ENCODE measurements at places on chromosomes 2 and 18.
A peak's percentile ranks its signal among the peaks of the same experiment; 100 is the strongest.

GRCh38 chr2:47109007-47109375, 46.1 kb downstream of the STPG4 start:
- no peak for DNase-seq

GRCh38 chr2:73832930-73833329, 4.2 kb downstream of the STAMBP start:
- DNase-seq, result peak; percentile 57

- DNase-seq, result no peak
These were observed 13.3 kb downstream of the DNMT3A start for GRCh38 chr2:25328152-25329085.

DNA sequence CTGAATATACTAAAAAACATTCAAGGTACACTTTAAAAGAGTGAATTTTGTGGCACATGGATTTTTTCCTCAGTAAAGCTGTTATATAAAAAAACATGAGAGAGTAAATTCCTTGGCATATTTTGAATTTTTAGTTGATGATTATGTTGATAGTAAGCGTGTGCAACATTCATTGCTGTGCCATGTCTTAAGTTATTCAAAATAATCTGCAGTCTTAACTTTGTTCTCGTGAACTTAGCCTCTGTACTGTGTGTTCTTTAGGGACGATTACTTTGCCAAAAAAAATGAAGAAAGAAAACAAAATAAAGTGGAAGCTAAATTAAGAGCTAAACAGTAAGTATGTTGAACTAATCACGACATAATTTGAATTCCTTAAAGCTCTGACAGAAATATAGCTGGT, 9.6 kb downstream of the SSB start:
- DNase-seq, result no peak

DNA sequence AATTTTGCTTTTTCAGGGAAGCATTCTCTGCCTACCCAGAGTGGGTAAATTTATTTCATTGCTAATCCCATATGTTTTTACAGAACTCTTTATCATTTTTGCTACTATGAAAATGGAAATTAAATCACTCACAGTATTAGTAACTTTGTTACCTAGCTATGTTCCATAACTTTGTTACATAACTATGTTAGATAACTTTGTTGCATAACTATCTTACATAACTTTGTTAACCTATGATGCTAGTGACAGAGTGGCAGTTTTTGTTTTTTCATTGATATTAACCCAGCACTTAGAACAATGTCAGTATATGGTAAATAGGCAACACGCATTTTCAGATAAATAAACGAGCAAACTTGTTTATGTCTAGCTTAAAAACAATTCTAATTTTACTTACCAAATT, 286.6 kb downstream of the LRP1B start:
- DNase-seq, result no peak

DNA sequence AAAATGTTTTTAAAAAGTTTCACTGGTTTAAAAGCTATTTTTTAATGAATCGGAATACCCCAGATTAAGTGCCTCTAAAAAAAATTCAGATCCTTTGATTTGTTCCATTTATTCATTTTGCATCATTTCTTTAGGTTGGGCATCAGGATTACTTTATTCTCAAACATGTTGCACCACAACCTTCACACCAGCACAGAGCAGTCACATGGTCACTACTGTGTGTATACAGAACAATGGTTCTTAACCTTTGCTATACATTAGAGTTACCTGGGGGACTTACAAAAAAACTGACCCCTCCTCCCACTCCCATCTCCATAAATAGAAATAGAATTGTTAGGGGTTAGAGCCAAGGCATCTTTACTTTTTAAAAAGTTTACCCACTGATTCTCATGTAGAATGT, 218.2 kb downstream of the AGPS start:
- no peak for DNase-seq

DNA sequence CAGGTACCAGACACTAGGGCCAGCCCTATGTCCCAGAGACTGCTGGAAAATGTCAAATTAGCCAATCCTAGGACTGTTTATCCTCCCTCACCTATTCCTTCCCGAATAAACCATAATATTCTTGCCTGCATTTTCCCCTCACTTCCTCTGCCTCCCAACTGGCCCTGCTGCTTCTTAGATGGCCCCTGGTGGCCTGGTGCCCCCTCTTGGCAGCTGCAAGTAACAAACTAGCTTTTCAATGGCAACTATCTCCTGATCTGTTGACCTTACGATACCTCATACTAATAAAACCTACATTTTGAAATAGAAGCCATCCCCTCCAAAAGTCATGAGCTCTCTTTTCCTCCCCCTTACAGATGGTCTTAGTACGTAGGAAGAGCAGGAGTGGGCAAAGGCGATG, 132.0 kb downstream of the ALPK2 start:
- no peak for DNase-seq

GRCh38 chr2:106030287-106031268, 163.5 kb downstream of the UXS1 start:
- DNase-seq, result no peak

DNA sequence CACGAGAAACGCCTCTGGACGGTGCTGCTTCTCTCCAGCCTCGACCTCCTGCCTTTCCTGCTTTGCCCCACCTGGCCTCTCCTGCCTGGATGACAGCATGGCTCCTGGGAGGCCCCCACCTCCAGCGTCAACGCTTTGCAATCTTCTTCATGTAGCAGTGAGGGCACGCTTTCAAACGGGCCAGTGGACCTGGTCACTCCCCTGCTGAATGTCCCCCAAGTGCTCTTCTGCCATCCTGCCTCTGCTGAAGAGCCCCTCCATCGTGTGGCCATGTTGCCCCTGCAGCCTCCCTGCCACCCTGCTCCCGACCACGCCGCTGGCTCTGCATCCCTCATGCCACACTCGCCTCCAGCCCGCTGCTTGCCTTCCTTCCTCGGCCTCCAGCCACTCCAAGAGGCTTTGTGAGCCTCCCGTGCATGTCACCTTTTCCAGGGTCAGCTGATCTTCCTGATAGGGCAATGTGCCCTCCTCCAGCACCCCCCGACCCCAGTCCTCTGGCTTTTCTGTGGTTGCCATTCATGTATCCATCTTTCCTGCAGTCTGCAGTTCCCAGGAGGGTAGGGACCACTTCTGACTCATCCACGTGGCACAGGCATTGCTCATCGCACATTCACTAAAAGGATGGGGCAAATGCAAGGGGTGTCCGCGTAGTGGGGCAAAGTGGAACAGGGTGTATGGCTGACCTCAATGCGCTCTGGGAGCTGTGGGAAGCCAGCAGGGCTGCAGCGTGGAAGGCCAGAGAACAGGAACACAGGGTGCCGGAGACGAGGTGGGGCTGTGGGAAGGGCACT, 268.8 kb downstream of the TWIST2 start:
- DNase-seq, result peak; percentile 11

GRCh38 chr2:40400336-40400953, 51.4 kb downstream of the SLC8A1 start:
- no peak for DNase-seq

DNA sequence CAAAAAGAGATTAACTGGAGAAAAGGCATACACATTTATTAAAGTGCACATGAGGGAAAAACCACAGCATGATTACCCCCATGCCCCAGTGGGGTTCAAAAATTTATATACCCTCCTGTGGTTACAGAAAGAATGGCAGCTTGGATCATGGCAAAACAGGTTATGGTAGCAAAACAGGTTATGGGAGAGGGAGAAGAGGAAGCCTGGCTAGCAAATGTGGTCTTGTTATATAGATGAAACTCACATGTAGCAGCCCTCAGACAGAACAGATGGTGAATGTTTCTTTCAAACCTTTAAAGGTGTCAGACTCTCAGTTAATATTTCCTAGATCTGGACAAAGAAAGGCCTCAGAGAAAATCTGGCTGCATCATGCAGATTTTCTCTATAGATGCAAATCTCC, 178.2 kb upstream of the ZC3H15 start:
- no peak for DNase-seq

DNA sequence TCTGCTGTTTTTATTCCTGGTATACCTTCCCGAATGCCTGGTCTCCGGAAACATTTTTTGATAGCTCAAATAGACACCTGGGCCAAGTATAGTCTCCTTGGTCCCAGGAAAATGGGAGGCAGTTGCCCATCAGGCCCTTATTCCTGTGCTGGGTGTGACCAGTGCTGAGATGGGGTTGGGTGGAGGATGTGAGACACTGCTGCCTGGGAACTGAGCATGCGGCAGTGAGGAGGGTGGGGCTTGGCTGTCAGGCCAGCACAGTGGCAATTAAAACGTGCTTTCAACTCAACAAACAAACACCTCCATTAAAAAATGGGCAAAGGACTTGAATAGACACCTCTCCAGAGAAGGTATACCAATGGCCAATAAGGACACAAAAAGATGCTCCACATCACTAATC, 12.5 kb downstream of the KLHL29 start:
- DNase-seq, result no peak

- DNase-seq, result peak; percentile 83
These were observed 3.0 kb downstream of the BUB1 start for GRCh38 chr2:110674620-110675555.

GRCh38 chr2:31256611-31257382, 22.8 kb downstream of the EHD3 start:
- no peak for DNase-seq

DNA sequence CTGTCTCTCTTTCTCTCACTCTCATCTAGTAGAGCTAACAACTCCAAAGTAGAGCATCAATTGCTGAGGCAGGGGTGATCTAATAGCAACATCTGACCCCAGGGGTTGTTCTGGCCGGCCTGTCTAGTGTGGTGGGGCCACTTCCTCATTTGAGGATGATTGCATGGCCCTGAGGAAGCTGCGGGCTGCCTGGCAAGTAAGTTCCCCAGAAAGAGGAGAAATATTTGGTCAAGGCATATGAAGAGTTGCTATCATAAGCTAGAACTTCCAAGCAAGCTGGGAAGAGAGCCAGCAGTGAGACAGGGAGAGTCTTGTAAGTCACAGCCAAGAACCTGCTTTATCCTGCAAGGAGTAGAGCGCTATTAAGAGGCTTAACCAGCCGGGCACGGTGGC, 50.8 kb upstream of the TMEM87B start:
- no peak for DNase-seq

DNA sequence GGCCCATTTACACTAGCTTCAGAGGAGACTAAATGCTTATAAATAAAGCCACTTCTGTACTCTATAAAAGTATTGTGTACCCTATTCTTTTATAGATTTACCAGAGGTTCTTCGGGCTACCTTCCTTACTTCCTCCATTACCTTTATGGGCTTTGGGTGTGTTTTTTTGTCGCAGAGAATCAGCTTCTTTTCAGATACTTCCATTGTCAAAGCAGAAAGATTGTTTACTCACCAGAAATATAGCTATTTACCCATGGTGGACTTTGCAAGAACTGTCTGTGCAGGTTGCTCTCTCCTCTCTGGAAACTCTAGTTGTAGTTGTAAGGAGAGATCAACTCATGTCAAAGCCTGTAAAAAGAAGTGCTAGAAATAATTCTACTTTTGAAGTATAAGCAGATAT, 14.8 kb downstream of the CCDC121 start:
- no peak for DNase-seq

- no peak for DNase-seq
These were observed 211.0 kb downstream of the KCNE4 start for GRCh38 chr2:223262946-223263345.

- no peak for DNase-seq
These were observed 5.2 kb downstream of the FHOD3 start for GRCh38 chr18:36302676-36303075.

- DNase-seq, result no peak
These were observed 90.4 kb downstream of the CERKL start for GRCh38 chr2:181566334-181567032.

GRCh38 chr2:11263177-11263576, 81.3 kb downstream of the ROCK2 start:
- DNase-seq, result no peak

DNA sequence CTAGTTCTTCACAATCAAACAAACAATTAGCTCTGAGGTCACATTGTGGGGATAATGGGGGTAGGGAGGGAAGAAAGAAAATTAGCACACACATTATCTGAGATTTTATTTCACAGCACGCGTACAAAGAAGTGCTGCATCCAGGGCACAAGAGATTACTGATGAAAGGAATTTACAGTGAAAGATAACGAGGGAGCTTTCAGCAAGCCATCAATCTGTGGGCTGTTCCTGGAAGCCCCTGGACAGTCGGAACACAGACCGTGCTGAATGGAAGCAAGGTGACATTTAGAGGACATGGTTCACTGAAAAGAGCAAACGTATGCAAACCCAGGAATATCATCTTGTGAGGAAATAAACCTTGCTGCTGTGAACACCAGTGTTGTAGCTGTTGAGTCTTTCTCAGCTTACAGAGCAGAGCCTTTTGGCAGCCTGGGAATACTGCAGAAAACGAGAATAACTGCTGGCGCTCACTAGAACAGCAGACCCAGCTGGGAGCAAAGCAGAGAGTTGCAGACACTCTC, 63.2 kb downstream of the SCG2 start:
- no peak for DNase-seq

DNA sequence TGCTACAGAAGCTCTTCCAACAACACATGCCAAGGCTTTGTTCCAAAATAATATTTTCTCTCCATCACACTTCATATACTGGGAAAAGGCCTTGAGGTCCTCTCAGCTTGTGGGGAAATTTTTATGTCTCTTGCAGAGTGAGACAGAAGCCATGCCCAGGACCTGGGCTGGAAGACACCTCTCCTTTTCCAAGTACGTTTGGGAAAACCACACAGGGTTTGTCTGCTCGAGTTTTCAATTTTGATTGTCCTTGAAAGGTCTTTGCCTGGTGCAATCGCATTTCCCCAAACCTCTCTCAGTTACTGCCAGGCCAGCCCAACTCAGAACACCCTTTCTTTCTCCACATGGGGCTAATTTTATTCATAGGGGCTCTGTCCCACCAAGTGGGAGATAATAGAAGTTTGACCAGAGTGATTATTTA, 272.2 kb downstream of the OSR1 start:
- DNase-seq, result no peak

DNA sequence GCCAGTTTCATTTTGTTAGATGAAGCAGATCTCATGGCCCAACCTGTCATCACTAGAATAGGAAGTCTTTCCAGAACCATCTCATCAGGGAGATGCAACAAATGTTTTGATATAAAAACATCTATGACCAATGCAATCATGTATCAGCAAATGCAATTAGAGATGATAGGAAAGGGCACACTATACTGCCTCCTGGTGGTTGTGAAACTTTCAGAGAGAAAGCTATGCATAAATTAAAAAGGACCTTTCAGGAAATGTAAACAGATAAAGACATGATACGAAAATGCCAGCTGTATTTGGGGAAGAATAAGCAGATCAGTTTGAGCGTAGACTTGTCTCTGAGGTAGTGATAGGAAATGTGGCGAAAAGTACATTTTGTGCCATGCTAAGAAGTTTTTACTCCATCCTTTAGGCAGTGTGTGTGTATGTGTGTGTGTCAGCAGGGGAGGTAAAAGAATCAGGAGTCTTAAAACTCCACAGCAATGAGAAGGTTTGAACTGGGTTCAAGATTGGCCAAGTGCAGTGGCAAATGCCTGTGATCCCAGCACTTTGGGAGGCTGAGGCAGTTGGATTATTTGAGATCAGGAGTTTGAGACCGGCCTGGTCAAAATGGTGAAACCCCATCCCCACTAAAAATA, 479.3 kb downstream of the CPS1 start:
- peak; percentile 10 for DNase-seq

GRCh38 chr18:74589021-74589420, 8.6 kb upstream of the ZNF407 start:
- DNase-seq, result no peak

GRCh38 chr2:230473378-230473777, 57.4 kb downstream of the SP100 start:
- DNase-seq, result no peak

Data from RKO (cell line).